A673 (cell line): ENCODE measurements at places on chromosomes 7 and 10. TPM values are rescaled to one million over a fixed set of nuclear protein-coding genes. Genes with fewer than 3 reads are reported as not detected.

DNA sequence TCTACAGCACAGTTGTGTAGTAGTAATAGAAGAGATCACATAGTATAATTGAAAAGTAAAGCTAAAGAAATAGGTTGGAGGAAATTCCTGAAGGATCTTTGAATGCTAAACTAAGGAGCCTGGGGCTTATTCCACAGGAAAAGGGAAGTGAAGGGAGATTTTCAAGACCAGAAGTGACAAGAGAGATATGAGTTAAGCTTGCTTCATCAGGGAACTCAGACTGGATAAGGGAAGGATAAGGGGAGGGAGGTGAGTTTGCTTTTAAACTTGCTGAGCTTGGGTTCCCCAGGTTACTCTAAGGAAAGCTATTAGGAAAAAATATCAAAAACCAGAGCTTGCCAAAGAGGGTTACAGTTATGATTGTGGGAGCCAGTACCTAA lies 182.4 kb downstream of the RAPGEF5 start:
- DNase-seq: no peak

DNA sequence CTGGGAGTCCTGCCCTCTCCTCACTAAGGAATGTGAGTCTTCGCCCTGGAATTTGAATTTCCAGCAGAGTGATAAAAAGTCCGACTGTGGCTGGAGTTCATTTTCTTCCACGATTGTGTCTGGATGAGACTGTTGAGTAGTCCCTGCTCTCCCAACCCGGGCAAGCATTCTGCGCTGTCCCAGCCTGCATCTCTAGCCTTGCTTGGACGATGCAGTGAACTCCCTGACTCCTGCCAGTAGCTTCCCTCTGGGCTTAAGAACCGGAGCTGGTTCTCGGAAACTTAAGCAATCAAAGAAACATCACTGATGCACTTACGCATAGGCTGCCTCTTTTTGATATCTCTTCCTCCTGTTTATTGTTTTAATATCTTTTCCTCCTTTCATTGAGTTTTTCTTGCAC lies 116.0 kb upstream of the FZD8 start:
- no peak for DNase-seq

DNA sequence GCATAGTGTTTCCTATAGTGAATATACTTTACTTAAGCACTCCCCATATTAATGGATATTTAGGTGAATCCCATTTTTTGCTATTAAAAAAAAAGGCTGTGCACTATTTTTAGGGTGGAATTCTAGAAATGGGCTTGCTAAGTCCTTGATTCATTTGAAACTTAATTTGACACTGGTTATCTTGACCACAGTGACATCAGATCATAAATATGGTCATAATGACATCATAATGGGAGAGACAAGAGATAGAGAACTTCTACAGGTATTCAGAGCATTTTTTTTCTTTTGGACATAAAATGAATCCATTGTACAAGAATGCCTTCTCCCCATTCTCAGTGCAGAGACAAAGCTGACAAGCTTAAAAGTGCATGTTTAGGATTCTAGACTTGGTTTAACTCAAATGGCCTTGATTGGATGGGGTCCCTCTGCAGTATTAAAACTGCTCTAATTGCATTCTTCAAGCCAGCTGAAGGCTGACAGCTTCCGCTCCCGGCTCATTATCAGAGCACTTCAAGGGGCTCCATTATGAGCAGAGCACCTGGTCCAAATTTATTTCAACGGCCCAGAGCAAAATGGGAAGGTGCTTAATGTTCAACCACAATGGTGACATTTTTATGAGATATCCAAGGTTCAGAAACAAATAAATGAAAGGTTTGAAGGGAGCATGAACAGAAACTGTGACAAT lies 104.8 kb downstream of the JAZF1 start:
- no peak for DNase-seq

DNA sequence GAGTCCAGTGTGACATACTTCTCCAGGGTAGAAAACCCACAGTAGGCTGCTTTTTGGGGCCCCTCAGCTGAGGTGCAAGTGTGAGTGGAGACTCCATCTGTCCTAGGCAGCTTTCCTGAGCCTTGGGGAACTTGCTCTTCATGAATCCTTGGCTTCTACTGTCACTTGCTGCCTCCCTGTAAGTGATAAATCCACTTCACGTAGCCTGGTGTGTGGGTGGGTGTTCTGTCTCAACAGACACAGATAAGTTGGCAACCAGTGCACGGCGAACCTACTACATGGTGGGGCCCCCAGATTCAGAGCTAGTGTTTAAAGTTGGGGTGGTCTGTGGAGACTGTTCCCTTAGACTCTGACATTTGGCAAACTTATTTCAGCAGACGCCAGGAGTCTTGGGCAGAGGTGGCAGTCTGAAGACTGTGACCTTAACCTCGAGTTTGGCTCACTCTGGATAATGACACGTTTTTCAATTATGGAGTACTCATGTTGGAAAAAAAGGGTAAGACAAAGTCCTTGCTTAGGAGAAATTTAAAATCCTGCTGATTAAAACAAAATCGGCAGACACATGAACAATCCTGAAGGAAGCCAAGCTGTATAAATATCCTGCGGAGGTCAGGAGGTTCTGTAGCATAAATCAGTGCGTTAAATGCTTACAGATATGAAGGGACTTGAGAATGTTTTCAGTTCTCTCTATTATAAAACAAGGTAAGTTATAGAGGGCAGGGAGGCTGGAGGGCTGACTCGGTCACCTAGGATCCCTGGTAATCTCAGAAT lies 376.9 kb downstream of the PHTF2 start:
- DNase-seq: peak; percentile 17

GRCh38 chr10:18424200-18424599 lies 227.2 kb downstream of the NSUN6 start:
- no peak for DNase-seq

Gene GPR15LG
- not detected in 2 replicates for total RNA-seq
